ENCODE measurements at places on chromosomes 5 and 9.

DNA sequence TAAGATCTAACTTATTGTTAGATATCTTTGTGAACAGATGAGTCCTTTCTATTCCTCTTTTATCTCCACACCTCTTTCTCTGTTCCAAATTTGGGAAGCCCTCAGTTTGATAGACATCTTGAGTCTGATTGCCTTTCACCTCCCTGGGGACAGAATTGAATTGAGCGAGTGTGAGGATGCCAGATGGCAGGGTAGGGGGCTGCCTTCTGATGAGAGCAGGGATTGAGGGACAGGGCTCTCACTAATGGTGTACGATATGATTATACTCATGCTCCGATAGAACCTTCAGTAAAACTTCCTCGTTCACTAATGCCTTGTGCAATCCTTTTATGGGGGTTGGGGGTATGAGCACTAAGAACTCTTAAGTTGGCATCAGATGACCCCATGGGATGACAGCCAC, 172.1 kb upstream of the DAP start:
- DNase-seq = no peak

DNA sequence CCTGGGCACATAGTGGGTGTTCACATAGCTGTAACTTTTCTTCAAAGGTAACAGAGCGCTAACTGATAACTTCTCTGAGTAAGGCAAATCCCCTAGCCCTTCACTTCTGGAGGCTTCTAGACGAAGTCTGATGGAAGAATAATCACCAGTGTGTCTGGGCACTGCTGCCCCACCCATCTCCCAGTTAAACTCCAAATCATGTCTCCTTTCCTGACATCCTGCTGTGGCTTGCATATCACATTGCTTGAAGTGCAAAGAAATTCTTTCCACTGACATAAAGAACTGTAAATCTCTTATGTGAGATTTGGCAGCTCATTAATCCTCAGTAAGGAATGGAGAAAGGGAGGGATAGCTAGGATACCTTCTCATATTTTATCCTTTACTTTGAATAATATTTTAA, 74.6 kb downstream of the MARCHF11 start:
- no peak for DNase-seq

DNA sequence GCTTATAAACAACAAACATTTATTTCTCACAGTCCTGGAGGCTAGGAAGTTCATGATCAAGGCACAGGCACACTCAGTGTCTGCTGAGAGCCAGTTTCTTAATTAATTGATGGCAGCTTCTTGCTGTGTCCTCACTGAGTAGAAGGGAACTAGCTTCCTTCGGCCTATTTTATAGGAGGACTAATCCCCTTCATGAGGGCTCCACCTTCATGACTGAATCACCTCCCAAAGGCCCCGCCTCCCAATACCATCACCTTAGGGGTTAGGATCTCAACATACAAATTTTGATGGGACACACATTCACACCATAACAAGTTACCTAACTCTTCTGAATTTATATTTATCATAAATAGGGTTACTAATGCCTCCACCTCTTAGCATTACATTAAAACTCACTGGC, 129.8 kb downstream of the GNAQ start:
- no peak for DNase-seq

- DNase-seq = no peak
These were observed 342.3 kb downstream of the MED10 start for GRCh38 chr5:6036006-6036405.

GRCh38 chr9:38621434-38622287, 1.3 kb upstream of the ANKRD18A start:
- peak; percentile 23 for DNase-seq

DNA sequence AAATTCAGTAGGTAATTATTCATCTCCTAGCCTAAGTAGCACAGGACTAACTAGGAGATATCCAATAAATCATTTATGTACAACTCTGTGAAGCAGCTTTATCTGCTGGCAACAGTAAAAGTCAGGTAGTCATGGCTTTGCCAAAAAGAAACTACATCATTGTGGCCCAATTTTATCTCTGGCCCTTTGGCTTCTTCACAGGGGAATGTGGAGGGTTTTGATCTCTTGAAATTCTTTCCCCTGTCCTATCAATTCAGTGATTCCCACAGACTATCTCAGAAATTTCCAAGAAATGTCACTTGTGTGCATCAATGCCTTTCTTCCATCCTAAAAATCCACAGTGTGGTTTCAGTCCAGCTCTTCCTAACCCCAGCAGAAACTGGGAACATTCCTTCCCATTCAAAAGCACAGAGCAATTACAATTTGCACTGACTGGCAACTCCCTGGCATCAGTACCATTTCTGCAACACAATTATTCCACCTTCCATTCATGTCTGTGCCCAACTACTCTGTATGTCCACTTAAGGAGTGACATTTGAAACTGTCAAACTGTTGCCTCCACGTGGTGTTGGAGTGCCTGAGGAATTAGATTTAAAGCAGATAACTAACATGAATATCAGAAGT, 6.6 kb downstream of the CDC14B start:
- no peak for DNase-seq

- no peak for DNase-seq
These were observed 36.2 kb downstream of the TNFSF8 start for GRCh38 chr9:114894206-114894605.

DNA sequence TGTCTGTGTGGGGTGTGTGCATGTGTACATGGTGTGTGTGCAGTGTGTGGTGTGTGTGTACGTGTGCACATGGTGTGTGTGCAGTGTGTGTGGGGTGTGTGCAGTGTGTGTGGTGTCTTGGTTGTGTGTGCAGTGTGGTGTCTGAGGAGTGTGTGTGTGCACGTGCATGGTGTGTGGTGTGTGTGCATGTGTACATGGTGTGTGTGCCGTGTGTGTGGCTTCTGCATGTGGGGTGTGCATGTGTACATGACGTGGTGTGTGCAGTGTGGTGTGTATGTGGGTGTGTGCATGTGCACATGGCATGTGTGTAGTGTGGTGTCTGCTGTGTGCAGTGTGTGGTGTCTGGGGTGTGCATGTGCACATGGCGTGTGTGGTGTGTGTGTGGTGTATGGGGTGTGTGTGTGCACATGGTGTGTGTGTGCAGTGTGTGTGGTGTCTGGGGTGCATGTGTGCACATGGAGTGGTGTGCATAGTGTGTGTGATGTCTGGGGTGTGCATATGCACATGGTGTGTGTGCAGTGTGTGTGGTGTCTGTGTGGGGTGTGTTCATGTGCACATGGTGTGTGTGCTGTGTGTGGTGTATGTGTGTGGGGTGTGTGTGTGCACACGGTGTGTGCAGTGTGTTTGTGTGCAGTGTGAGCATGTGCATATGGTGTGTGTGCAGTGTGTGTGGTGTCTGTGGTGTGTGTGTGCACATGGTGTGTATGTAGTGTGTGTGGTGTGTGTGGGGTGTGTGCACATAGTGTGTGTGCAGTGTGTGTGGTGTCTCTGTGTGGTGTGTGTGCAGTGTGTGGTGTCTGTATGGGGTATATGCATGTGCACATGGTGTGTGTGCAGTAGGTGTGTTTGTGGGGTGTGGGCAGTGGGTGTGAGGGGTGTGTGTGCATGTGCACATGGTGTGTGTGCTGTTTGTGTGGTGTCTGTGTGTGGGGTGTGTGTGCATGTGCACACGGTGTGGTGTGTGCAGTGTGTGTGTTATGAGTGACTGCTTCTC, 40.6 kb upstream of the ZNG1F start:
- DNase-seq = no peak

GRCh38 chr9:74570879-74571512, 73.9 kb downstream of the RORB start:
- peak; percentile 62 for DNase-seq

DNA sequence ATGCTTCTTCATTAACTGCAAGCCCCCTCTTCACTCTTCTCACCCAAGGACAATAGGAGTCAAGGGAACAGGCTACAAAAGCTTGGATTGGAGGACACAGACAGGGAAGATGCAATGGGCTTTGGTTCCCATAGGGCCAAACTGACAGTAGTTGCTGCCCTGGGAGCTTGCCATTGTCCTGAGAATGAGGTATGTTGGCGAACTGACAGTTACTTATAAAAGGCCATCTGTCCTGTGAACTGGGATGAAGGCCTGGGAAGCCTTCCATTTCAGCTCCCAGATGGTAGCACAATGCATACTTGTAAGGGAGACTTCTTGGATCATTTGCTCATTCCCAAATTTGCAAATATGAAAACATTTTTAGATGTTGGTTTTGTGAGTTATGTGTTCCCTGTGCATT, 88.9 kb downstream of the SNCAIP start:
- no peak for DNase-seq

- DNase-seq = peak; percentile 44
These were observed 35.5 kb upstream of the B4GALT1 start for GRCh38 chr9:33202552-33203201.

DNA sequence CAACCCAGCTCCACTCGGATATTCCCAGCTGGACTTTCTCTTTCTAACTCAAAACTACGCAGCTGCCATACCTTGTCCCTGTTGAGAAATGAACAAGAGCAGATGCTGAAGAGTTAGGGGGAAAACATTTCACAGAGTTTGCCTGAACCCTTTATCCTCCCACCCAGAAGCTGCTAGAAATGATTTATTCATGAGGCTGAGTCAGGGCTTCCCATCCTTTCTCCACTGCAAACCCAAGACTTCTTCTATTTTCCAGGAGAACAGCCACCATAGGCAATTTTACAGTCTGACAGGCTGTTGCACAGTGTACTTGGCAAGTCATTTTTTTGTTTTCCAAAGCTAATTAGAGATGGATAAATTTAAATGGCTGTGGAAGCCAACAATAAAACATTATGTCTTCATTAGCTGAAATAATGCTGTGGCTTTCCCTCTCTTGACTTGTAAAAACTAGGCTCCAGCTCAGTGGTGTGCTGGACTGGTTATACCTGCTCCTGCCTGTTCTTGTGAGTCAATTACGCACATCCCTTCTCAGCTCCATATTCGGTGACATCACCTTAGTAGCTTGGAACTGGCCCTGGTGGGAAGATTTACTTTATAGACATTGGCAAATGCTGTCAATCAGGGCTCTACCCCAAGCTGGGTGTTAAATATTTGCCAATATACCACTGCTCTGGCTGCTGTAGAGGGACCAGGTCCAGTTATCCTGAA, 71.9 kb downstream of the KIF4B start:
- DNase-seq = no peak

GRCh38 chr9:99491408-99492158, 269.5 kb downstream of the SEC61B start:
- peak; percentile 26 for DNase-seq

DNA sequence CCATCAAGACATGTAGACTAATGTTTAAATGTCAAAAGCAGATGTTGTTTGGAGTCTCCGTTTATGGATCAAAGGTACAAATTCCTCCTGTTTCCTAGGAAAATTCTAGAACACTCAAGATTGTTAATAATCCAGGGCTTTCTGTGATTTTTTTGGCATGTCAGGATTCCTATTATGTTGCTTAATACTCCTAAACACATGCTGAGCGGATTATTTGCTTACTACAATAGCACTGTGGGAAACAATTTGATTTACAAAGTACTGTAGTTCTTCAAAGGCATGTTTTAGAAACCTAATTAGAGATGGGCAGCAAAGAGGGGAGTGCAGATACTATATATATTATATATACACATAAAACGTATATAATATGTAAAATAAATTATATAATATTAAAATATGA, 19.0 kb upstream of the SCAMP1 start:
- no peak for DNase-seq

DNA sequence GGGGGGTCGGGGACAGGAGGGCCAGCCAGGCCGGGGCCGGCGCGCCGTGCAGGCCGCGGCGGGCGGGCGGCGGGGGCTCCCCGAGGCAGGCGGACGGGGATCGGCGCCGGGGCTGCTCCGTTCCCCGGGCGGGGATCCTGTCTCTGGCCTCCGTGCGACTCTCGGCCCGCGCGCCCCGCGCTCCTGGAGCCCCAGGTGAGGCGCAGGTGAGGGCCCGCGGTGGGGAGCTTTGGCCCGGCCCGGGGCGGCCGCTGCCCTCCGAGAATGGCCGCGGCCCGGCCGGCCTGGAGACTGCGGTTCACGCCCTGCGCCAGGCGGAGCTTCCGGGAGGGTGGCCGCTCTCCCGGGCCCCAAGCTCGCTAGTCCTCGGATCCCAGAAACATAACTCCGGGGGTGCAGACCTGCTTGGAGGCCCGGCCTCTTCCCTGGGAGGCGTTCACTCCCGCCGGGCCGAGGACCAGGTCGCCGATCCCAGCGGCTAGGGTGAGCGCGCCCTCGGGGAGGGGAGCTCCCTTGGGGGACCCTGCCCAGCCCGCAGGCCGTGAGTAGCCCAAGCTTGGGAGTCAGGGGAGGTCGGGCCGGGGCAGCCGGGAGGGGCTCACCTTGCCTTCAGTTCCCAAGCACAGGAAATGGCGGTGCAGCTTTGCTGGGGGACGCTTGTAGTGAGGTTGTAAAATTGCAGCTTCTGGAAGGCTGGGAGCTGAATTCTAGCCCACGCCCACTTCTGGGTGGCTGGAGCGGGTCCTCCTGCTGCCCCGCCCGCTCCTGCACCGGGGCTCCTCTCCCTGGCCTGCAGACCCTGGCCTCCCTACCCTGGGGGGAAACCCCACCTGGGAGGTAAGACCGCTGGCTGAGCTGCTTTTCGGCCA, 723 bp downstream of the PPP1R26 start:
- DNase-seq = peak; percentile 66

DNA sequence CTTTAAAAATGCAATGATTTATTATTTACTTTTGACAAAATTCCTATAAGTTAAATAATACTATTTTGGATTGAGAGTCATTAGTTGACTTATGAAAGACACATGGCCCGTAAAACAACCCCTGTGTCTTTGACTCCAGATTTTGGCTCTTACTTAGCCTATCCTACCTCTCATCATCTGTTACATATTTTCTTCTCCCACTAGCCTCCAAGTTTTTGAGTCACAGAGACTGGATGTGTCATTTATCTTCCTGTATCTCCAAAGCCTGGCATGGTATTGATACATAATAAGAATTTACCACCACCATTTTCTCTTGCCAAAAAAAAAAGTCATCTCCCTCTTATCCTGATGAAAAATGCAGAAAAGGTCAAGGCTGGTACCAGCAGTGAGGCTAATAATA, 99.9 kb downstream of the GABRB2 start:
- DNase-seq = no peak

GRCh38 chr5:86894056-86894455, 276.3 kb downstream of the COX7C start:
- DNase-seq = peak; percentile 10

DNA sequence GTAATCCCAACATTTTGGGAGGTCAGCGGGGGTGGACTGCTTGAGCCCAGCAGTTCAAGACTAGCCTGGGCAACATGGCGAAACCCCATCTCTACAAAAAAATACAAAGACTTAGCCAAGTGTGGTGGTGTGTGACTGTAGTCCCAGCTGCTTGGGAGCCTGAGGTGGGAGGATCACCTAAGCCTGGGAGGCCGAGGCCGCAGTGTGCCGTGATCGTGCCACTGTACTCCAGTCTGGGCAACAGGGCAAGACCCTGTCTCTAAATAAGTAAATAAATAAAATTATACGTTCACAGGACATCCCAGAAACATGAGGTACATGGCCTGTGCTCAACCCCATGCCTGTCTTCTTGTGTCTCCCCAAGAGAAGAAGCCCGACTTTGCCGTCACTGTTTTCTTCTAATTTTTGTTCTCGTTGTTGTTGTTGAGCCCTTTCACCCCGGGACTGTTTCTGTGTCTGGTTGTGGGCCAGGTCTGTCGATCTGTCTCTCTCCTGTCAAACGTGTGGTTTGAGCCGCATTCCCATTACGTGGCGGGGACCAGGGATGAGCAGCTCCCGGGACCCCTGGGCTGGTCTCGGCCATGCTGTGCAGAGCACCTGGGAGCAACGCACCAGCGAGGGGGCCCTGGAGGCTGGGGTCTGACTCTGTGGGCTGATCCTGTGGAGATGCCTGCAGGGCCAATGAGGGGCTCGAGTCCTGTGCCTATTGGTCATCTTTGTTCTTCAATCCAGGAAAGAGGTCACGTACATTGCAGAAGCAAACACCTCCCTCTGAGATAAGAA, 32.2 kb downstream of the NACC2 start:
- DNase-seq = no peak

GRCh38 chr5:90054612-90055011, 354.9 kb downstream of the CETN3 start:
- no peak for DNase-seq

Data from hematopoietic multipotent progenitor cell treated with erythropoietin and hydrocortisone succinate and interleukin-3 and kit ligand, for 6 days (in vitro differentiated cells).